ENCODE measurements at places on chromosomes 11 and 22. TPM values are rescaled to one million over a fixed set of nuclear protein-coding genes. Genes with fewer than 3 reads are reported as not detected.

DKK3 gene
- total RNA-seq = 328 TPM

C11orf42 gene
- not detected for total RNA-seq

HTR3A gene
- total RNA-seq = not detected

CARD18 gene
- not detected for total RNA-seq

HEPACAM gene
- total RNA-seq = not detected

KCNJ11 gene
- total RNA-seq = not detected

TCIRG1 gene
- total RNA-seq = 115 TPM

NOX4 gene
- total RNA-seq = 4.2 TPM

GPR83 gene
- 0.09 TPM for total RNA-seq

TNNT3 gene
- not detected for total RNA-seq

SHISAL1 gene
- total RNA-seq = 3.9 TPM

PARVA gene
- total RNA-seq = 80.9 TPM

SYT9 gene
- 0.05 TPM for total RNA-seq

BDNF gene
- total RNA-seq = 26.4 TPM

DBX1 gene
- total RNA-seq = not detected

CHRM1 gene
- total RNA-seq = not detected
